ENCODE measurements at places on chromosomes 7 and 10.

DNA sequence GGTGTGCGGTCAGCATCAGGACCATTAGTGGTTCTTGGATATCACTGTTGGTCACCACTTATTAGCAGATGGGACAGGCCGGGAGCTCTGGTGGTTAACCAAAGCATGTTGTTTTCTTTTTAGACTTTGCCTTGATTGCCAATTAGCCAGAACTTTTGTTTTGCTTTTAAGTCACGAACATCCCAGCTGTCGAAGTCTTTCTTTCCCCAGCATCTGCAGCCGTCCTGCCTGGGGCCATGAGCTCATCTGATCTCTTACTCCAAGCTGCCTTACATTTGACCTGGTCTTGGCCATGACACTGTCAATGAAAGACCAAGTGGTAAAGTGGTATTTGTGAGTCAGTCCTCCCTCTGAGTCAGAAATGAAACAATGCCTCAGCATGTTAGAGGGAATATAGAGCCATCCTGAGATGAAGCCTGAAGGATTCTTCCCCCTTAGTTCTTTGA lies 53.9 kb upstream of the CREB5 start:
- no peak for DNase-seq

DNA sequence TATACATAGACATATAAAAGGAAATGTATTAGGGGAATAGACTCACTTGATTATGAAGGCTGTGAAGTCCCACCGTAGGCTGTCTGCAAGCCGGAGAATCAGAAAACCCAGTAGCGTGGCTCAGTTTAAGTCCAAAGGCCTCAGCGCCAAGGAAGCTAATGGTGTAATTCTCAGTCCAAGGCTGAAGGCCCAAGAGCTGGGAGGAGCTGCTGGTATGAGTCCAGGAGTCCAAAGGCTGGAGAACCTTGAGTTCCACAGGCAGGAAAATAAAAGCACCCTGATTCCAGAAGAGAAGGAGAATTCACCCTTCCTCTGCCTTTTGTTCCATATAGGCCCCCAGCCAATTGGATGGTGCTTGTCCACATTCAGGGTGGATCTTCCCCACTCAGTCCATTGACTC lies 166.2 kb upstream of the TAC1 start:
- DNase-seq, result no peak

DNA sequence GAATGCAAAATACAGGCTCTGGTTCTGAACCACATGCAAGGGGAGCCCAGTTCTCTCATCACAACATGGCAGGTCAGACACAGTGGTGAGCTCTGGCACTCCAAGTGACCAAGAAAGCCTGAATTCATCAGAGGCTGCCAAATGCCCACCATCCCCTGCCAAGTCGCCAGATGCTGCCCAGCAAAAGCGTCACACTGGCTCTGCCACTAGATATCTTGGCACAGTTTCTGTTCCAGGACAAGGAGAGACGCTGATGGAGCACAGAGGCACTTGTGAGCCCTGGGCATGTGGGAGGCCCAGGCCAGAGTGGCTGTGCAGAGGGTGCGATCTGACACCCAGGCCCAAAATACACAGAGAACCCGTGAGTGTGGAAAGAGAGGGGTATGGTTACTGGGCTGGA lies 57.8 kb downstream of the GAD2 start:
- no peak for DNase-seq

GRCh38 chr7:81780914-81781693 lies 11.3 kb upstream of the HGF start:
- no peak for DNase-seq

GRCh38 chr10:5293691-5294550 lies 70.8 kb upstream of the UCN3 start:
- no peak for DNase-seq

- no peak for DNase-seq
Measured at GRCh38 chr10:104045151-104046089, 40.3 kb downstream of the COL17A1 start.

GRCh38 chr7:131235489-131236317 lies 92.0 kb upstream of the MKLN1 start:
- DNase-seq, result peak; percentile 49

DNA sequence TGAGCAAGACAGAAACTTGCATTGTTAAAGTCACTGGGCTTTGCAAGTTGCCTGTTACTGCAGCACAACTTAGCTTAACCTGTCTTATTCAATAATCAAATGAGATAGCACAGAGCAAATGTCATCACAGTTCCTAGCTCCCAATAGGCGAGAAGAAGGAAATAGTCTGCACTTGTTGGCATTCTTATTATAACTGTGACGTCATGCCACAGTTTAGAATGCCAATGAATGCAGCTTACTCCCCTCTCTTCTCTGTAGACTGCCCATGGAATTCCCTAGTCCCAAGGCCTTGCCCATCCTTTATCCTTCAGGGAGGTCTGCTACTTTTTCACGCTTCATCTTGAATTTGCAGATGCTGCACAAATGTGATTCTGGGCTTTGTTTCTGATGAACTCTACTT lies 1094.9 kb upstream of the AUTS2 start:
- DNase-seq, result no peak

DNA sequence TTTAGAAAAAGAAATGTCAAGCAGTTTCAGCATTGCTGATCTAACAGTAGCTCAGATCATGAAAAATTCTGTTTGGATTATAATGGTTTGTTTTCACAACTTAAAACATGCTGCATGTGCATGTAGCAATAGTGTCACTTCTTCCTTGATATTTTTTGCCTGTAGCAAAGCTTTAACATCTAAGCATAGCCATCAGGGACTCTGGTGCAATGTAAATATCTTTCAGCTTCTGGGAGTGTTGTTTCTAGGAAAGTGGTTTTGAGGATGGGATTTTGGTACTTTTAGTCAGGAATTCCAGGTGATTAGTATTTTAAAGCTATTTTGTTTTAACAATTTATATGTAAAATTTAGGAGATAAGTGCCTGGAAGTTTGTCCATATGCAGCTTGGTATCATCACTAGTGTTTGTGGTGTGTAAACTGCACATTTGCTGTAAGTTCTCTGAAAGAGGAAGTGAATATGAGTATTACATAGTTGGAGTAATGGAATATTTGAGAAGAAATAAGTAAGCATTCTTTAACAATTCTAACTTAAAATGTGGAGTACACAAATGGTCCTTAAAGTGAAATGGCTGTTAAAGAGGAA lies 1.9 kb downstream of the RSBN1L start:
- no peak for DNase-seq

GRCh38 chr7:116499168-116500077 lies at the start of gene CAV2:
Gene CAV2, plus strand, starts transcription at chr7:116499738. Its CDS starts 44 bp downstream, at chr7:116499782.
- DNase-seq, result no peak

- no peak for DNase-seq
Measured at GRCh38 chr7:151792086-151792485, 84.8 kb downstream of the PRKAG2 start.

DNA sequence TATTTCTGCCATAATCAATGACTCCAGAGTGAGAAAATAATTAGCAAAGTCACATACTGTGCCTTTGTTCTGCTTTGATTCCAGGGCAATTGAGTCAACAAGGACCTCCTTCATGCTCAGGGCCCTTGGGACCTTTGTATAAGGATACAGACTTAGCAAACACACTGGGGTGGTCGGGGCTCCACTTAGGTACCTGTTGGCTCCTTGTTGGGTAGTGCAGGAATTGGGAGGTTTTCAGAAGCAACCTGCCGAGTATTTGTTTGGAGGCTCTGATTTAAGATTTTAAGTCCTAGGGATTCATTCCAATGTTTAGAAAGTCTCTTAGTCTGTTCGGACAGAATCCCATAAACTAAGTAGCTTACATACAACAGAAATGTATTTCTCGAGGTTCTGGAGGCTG lies 3.0 kb downstream of the ADCK2 start:
- no peak for DNase-seq

DNA sequence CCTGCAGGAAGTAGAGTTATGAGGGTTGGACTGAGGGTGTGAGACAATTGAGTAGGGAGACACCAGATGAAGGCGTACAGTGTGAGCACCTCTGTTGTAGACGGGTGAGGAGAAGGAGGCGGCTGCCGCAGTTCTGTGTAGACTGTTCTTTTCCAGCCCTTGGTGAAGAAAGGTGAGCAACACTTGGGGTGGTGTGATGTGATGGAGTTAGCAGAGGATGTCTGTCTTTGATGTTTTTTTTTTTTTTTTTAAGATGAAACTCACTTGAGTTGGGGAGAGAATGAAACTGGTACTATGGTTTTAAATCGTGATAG lies 42.8 kb upstream of the RNF216 start:
- no peak for DNase-seq

- no peak for DNase-seq
Measured at GRCh38 chr10:60517805-60518204, 128.1 kb upstream of the ANK3 start.

GRCh38 chr10:33150889-33151288 lies 183.6 kb downstream of the NRP1 start:
- DNase-seq, result no peak

DNA sequence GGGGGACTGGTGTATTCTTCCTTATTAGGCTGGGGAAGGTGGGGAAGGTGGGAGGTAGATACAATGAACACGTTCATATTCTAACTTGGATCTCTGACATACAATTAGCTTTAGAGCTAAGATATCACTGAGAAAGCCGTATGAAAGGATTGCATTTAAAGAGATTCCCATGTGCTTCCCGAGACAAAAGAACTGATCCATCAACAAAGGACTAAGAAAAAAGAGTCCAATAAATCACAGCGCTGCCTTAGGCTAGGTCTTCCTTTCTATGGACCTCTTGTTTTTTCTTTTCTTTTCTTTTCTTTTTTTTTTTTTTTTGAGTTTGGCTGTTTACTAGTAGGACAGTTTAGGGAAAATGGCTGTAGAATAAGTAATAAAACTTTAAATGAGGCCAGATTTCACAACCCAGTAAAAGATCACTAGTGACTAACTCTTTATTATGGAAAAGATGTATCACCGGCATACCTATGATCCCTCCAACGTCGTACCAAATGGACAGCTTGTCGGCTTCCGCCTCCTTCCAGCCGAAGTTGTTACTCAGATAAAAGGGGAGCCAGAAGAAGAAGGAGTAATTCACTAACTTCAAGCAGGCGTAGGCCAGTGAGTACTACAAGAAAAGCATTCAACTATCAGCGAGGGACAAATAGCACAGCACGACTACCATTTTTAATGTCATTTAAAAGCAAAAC lies 50.0 kb downstream of the SLC37A3 start:
- DNase-seq, result no peak

- DNase-seq, result no peak
Measured at GRCh38 chr7:52021343-52021742, 704.7 kb upstream of the COBL start.

GRCh38 chr7:53315981-53316380 lies 280.5 kb downstream of the POM121L12 start:
- no peak for DNase-seq

GRCh38 chr10:17430647-17431355 lies 23.6 kb downstream of the ST8SIA6 start:
- DNase-seq, result peak; percentile 43

DNA sequence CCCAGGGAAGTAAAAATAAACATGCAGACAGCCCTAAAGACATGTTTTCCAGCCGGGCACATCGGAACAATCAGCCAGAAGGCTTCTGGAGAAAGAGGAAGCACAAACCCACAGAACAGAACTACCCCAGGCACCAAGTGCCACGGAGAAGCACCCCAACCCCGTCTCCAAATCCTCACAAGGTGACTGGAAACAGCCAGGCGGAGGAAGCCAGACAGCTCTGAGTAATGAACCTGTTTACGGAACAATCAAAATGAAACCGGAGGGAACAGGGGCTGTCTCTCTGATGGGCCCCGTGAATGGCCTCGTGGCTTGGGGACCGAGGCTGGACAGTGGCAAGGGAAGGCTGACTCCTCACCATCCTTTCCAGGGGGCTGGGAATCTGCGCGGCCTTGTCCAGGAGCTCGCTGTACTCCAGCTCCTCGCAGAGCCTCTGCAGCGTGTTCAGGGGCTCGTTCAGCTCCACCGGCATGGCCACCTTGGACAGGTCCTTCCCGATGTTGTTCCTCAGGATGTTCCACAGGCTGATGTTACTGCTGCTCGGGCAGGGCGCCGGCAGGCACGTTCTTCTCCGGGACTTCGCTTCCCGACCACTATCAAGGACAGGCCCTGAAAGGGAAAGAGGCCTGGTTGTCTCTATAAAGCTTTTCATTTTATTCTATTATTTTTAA lies 77.0 kb upstream of the GSDME start:
- no peak for DNase-seq

DNA sequence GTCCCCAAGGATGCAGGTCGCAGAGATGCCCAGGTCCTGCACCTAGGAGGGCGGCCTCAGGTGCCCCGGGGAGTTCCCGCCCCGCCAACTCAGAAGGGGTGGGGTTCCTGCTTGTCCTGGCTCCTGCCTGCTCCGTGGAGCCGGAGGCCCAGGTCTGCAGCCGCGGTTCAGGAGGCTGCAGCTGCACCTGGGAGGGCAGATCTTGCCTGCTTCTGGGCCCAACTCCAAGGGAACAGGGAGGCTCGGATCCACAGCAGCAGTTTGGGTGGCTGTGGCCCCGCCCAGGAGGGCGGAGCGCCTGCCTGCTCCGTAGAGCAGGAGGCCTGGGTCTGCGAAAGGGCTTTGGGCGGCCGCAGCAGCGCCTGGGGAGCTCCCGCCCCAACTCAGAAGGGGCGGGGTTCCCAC lies 108.2 kb upstream of the EGR2 start:
- DNase-seq, result no peak

DNA sequence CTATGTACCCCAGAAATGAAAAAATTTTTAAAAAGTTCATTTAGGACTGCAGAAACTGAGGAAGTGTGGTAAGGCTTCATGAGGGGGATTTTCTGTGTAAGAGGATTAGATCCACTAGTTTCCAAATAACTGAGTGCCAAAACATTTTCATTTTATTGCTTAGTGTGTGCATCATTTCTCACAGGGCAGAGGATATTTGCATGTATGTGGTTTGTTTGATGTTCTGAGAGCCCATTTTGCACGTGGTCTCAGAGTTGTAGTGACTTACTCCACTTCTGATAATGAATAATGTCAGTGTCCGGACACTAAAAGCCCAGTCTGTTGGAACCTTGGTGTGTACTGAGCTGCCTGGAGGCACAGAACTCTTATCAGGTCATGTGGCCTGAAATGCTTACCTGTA lies 299.9 kb downstream of the AUTS2 start:
- DNase-seq, result no peak

- DNase-seq, result no peak
Measured at GRCh38 chr10:15606377-15606776, 113.3 kb downstream of the ITGA8 start.

- DNase-seq, result no peak
Measured at GRCh38 chr10:52762088-52762487, 10.5 kb downstream of the MBL2 start.

DNA sequence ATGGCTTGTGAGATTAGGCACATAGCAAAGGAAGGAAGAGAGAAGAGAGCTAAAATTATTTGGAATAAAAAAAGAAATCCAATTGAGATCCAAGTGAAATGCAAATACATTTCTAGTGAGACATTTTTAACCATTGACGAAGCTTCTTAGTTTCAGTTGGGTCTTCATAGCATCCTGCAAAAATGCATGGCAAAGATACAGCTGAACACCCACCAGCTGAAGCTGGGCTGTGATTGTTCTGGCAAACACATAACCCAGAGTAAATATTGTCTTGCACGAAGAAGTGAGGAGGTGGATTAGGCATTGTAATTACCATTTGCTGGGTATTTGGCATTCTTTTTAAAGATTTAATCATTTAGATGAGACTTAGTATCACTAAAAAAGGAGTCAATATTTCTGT lies 409.4 kb downstream of the GRM8 start:
- DNase-seq, result no peak
